ENCODE measurements at places on chromosomes 12 and 14.

DNA sequence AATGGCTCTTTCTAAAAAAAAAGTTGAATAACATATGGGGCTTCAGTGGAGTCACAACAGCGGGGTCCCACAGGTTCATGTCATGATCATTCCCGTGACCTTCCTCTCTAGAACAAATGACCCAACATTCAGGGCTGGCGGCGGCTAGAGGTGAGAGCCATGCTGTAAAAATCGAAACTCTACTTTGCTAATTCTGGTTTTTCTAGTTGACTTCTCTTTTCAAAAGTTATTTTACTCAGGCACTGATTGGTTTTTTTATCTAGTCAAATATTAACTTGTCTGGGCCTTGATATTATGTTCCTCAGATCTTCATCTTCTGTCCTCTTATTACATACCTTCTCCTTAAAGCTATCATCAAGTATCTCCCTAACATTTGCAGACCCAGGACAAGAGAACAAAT lies 402.9 kb upstream of the SOX5 start:
- no peak for DNase-seq

DNA sequence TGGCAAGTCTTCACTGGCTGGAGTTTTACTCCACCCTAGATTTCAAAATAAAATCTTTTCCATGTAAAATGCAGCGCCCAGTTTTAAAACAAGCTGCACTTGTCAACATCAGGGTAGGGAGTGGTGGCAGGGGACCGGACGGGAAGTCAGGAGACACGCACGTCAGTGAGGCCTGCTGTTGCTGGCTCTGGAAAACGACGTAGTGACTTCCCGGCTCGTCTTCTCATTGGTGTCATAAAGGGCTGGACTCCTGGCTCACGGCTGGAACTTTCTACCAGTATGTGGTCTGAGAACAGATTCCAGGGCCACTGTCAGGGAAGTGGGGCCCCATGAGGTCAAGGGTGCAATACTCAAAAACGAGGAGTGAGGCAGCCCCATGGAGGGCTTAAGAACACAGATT lies 64.2 kb upstream of the FOXN3 start:
- DNase-seq, result no peak

DNA sequence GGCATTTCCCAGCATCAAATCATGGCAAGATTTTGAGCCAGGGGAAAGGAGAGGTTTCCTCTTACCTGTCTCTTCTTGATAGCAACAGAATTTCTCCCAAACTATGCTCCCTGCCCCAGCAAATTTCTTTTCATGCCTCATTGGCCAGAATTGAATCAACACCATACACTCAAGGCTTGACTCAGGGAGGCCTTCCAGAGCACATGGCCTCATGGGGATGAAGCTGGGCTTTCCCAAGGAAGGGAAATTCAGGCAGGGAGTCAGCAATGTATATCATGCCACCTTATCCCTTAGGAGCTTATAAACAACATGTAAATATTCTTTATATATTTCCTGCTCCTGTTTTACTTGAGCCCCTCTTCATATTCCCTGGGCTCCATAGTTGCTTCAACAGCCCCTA lies 62.1 kb downstream of the ARF6 start:
- no peak for DNase-seq

GRCh38 chr12:57242329-57242690 lies 8.7 kb downstream of the STAC3 start:
- DNase-seq, result no peak

GRCh38 chr14:36485773-36486172 lies 34.3 kb downstream of the NKX2-1 start:
- no peak for DNase-seq

DNA sequence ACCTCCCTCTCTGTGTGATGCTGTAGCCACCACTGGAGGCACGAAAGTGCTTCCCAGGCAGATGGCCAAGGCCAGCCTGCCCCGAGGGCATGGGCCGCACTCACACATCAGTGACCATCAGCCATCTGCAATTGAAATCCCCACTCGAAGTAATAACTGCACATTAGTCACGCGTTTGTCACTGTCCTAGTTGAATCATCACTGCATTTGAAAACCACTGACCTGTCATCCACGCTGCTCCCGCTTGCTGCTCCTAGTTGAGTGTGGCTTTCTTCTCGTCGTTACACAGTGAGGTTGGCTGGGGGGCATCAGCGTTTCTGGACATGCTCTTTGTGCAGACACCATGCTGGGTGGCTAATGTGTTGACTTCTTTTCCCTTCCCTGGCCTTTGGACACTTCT lies 176.1 kb downstream of the ADGRD1 start:
- no peak for DNase-seq

- DNase-seq, result no peak
Observed at GRCh38 chr14:105173901-105174894, 5.6 kb upstream of the JAG2 start.

DNA sequence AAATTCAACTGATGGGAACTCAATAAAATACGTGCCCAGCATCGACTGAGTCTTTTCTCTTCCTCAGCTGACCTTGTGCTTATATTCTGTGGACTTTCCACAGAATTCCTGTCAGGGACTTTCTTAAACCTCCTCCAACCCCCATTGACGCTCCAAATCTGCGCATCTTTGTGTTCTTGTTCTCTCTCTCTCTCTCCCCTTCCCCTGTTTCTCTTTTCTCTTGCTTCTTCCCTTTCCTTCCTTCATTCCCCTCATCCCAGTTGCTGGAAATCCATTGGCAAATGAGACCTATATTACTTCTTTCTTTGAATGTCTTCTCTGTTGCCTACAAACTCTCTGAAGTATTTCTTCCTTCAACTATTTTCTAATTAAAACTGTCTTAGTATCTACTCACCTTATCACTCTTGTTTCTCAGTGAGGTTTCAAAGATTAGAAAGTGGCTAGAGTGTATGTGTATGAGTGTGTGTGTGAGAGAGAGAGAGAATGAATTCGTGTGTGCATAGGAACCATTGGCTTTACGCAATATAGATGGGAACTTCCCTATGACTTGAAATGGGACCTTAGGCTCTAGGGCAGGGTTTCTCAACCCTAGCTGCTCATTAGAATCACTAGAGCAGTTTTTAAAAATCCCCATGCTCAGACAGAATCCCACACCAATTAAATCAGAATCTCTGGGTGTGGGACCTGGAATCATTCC lies 41.8 kb upstream of the DHRS7 start:
- DNase-seq, result no peak

- DNase-seq, result no peak
Observed at GRCh38 chr12:130799051-130799450, 40.0 kb downstream of the STX2 start.

DNA sequence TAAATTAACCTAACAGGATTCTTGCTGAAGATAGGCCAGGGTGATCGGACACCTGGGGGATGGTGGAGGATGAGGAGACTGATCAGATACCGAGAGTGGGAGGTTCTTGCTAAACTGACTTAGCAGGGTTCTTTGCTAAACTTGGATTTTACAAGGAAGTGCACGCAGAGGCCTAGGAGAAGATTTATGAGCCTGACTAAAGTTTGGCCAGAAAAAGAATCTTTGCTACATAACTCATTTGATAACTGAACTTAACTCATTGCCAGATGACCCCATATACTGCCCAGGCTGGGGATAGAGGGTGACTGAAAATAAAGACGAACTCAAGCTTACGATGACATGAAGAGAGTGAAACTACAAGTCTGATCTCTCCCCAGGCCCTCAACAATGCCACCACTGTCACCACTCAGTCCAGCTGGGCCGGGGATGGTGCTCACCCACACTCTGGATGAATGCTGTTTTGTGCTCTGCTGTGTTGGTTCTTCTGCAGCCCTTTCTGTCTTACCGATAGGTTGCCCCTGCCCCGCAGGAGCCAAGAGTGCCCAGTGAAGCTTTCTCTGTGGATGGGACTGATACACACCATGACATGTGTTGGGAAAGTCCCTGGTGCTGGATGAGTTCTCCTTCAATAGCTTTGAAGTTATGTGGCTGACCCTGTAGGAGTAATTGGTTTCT lies 29.0 kb downstream of the PPFIBP1 start:
- no peak for DNase-seq

- no peak for DNase-seq
Observed at GRCh38 chr12:131491916-131492490, 218.9 kb upstream of the SFSWAP start.

DNA sequence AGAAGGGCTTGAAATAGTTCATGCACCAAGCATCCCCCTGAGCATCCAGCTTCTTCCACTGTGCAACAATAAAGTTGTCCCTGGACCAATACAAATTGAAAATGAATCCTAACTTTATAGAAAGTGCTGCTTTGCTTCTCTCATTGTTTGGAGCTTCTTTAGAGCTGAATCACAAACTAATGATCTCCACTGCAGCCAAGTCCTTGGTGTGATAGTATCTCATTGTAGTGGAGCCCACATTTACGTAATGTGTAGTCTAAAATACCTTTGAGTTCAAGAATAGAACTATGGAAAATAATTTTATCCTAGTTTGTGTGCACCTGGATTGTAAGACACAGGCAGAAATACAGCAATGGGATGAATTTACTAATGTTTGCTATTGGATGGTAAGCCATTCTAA lies 319.9 kb downstream of the EGLN3 start:
- no peak for DNase-seq

- peak; percentile 8 for DNase-seq
Observed at GRCh38 chr14:71592361-71592760, 339.9 kb upstream of the RGS6 start.

DNA sequence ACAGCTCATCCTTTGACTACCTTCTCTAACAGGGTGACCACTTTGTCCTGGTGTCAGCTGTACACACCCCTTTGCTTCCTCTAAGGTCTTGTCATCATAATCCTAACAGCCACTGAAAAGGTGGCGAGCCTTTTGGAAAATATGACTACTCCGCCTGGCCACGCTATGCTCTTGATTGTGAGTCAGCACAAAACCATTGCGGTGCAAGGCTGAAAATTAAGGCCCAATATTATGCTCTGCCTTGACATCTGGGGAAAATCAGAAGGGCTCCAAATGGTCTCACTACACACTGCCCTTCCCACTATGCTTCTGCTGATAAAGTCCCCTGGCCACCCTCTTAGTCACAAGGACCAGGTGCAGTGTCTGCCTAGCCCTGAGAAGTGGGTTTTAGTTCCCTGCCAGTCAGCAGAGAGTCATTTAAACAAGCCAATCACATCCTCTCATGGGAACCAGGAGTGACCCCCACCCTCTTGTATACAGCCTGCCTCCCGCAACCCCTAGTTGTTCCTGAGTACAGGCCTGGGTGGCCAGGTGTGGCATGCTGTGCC lies 34.3 kb downstream of the FGD6 start:
- DNase-seq, result peak; percentile 58

DNA sequence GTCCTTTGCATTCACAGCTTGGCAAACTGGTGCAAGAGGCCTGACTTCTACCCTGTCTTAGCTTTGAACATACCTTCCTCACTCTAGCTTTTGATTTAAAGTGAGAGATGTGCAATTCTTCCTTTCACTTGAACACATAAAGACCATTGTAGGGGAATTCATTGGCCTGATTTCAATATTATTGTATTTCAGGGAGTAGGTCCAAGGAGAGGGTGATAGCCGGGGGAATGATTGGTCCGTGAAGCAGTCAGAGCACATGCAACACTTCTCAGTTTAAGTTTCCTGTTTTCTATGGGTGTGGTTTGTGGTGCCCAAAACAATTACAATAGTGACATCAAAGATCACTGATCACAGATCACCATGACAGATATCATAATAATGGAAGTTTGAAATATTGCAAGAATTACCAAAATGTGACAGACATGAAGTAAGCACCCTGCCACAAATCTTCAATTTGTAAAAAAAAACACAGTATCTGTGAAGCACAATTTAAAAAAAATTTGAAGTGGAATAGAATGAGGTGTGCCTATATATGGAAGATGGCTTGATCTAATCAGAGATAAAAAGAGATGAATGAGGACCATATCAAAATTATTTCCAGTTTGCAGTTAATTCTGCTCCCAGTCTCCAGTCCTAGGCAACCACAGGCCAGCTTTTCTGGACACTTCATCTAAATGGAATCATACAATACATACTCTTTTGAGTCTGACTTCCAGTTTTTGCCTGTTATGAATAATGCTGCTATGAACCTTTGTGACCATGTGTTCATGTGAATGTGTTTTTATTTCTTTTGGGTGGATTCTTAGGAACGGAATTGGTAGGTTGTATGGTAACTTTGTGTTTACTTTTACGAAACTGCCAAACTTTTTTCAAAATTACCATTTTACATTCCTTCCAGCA lies 23.2 kb downstream of the BORCS5 start:
- DNase-seq, result no peak
